ENCODE measurements at places on chromosomes 2 and 18.

DNA sequence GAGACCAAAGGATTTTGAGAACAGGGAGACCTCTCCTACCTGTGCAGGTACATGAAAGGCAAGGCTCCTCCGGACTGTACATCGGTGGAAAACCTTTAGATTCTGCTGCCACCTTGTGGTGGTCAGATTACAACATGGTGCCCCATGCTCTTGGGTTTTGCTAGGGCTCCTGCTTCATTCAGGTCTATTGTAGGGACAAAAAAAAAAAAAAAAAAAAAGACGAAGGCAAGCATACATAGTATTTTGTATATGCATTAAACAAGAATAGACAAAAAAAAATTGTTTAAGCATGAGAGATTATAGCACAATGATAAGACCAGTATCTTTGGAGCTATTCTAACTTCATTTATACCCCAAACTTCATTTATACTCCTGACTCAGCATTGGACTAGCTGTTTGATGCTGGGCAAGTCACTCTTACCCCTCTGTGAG is 27.4 kb upstream of the SPR start:
- DNase-seq: peak; percentile 73

DNA sequence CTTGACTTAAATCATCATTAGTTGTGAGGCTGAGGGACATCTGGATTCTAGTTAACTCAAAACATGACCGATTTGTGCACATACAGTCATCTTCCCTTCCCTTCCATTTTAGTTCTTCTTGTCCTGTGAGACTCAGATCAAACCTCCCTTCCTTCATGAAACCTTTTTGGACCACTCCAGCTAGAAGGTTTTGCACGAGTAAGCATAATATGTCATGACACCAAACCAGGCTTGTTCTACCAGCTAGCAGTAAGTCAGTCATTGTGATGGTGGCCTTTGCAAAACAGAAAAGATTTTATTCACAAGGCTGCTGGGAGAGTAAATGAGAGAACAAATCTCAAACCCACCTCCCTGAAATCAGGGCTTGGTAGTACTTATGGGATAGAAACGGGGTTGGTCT is 14.3 kb downstream of the PPP1R1C start:
- no peak for DNase-seq

DNA sequence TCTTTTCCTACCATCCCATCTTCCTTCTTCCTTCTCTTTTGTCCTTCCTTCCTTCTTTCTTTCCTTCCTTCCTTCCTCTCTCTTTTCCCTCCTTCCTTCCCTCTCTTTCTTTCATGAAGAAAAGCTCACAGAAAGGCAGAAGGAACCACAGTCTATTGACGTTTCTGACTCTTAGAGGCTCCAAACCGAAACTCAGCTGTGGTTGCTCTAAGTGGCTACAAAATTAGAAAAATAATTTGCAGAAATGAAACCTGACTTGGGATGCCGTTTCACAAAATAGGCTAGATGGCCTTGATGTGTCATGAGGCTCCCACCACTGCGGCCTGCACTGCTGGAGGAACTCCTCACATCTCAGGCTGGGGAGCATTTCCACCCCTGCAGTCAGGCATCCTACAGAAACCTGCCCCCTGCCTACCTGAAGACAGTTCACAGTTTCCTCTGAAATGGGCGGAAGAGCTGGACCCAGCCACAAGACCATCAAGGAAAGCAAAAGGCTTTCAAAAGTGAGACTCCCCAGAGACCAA is 165.6 kb downstream of the SMAD7 start:
- DNase-seq: no peak

DNA sequence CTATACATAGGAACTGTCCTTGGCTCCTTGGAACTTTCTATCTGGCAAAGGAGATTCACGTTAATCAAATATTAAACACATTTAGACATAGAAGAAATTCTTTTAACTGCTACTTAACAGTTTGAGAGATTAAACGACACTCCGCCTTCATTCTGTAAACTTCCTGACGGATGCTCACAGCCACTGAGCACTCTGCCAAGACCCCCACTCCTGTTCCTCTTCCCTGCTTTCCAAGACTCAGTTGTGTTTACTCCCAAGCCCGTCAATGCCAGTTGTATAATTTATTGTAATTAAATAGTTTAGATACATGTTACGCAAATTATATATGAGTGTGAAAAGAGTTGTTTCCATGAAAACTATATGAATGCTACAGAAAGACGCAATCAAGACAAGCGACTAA is 321.4 kb upstream of the EPHA4 start:
- no peak for DNase-seq

DNA sequence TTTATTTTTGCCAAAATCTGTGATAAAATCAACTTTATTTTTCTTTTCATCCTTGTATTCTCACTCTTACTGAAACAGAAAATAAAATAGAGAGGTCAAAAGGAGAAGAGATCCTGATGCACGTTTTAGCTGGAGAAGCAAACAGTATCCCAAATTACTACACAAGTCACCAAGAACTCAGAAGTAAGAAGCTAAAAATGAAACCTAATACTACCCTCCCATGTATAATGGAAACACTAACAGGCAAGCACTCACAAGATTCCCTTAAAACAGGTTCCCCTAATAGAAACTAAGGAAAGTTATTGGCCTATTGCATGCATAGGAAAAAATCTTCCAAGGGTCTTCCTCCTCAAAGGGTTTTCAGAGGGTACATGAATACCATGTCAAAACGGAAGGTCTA is 927.0 kb downstream of the ERBB4 start:
- no peak for DNase-seq
